Hematopoietic multipotent progenitor cell treated with erythropoietin and hydrocortisone succinate and interleukin-3 and kit ligand, for 17 days (in vitro differentiated cells): ENCODE measurements at places on chromosomes 4 and X.

GRCh38 chr4:107743532-107743931 lies 23.5 kb upstream of the PAPSS1 start:
- no peak for DNase-seq

- DNase-seq, result no peak
These were observed 71.2 kb downstream of the MSX1 start for GRCh38 chr4:4930677-4931076.

DNA sequence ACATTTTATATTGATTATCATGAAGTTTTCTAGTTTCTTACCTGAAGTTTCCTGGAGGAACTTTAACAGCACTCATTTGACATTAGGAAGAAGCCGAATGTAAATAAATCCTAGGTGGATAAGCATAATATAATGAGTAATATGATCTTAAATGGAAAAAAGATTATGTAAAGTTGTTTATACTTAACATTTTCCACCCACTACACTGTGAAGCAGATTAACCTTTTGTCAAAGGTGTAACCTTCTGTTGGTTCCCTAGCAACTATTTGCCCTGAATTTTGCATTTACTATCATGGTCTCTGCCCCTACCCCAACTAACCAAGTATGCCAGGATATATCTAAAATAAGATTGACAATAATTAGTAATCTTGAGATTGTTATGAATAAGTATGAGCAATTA lies at the start of gene UGT2A1:
UGT2A1 (minus strand) TSS at position 101 of the 400 bp plus-strand sequence. CDS start 5,603 bp downstream, outside the sequence.
- DNase-seq, result no peak

DNA sequence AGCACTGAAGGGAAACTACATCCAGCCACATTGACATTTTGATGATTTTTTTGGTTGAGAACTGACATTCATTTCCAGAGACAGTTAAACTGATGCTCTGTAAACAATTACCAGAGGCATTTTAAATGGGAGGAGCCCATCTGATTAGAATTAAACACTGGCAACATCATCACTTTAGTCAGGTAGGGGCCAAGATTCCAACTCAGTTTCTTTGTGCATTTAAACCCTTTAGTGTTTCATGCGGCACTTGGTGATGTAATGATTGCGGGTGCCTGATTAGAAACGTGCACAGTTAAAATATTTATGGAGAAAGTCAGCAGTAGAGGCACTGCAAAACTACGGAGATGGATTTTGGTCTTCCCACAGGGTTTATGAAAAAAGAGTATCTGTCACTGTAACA lies 16.1 kb downstream of the TNIP3 start:
- DNase-seq, result no peak

DNA sequence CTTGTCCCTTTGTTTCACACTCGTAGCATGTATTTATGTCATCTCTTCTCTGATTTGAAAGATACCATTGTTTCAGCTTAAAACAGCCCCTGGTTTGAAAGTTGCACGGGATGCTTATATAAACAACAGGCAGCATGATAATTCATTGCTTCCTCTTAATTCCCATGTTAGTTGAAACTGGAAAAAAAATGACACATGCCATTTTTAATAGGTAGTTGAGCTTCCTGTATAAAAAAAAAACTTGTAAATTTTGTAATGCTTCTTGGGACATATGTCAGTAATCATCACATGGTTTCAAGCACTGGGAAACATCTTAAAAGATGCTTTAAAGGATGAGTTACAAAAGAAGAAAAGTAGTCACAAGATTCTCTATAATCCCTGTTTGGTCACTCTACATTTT lies 243.0 kb downstream of the PALLD start:
- DNase-seq, result no peak

GRCh38 chr4:42396752-42397634 lies at the start of gene SHISA3:
SHISA3 (plus strand) TSS chr4:42397488; CDS start chr4:42398057, 569 bp downstream.
- no peak for DNase-seq

GRCh38 chrX:115491766-115492165 lies 69.2 kb upstream of the PLS3 start:
- no peak for DNase-seq

DNA sequence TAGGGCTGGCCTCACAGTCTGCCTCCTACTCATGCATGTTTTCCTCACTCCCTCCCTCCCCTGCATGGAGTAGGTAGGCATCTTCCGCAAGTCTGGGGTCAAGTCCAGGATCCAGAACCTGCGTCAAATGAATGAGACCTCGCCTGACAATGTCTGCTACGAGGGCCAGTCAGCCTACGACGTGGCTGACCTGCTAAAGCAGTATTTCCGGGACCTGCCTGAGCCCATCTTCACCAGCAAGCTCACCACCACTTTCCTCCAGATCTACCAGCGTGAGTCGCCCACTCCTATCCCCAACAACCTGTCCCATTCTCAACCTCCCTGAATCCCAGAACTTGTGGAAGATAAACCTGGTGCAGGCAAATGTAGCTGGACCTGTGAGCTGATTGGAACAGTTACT lies 73.4 kb downstream of the STARD8 start:
- DNase-seq, result no peak

DNA sequence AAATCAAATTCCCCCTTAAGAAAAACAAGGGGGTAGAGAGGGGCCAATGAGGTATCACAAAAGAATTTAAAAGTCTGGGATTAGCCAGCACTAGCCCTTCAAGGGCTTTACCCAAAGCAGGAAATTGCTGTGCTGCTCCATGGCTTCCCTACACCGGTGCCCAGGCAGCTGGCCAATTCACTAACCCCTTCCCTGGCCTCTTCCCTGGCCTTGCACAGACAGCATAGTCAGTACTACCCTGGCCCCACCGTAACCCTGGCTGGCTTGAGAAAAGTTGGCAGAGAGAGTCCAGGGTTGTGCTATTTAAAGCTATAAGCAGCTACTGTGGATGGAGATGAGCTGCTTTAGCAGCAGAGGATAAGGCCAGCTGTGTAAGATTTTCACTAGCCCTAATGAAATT lies 43.1 kb downstream of the ADAMTS3 start:
- DNase-seq, result no peak

GRCh38 chr4:74623041-74623440 lies 171.3 kb downstream of the BTC start:
- DNase-seq, result no peak

DNA sequence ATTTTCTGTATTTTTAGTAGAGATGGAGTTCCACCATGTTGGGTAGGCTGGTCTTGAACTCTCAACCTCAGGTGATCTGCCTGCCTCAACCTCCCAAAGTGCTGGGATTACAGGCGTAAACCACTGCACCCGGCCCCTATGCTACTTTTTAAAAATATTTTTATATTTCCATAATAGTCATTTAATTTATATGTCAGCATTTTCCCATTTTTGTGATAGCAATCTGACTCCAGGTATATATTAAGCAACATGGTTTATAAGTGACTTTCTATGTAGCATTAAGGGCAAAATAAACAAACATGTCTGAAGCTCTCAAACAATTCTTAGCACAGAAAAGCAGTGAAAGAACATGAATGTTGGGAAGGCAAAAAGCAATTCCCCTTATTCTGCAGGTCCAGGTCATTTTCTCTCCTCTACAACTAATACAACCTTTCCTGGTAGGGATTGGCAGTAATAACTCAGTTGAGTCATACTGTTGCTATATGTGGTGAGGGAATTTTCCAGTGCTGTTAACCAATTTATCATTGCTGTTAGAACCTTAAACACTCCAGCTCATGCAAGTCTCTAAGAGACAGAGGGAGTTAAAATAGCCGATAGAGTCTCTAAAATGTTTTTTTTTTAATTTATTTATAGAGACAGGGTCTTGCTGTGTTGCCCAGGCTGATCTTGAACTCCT lies 24.0 kb downstream of the SMIM14 start:
- DNase-seq, result no peak

DNA sequence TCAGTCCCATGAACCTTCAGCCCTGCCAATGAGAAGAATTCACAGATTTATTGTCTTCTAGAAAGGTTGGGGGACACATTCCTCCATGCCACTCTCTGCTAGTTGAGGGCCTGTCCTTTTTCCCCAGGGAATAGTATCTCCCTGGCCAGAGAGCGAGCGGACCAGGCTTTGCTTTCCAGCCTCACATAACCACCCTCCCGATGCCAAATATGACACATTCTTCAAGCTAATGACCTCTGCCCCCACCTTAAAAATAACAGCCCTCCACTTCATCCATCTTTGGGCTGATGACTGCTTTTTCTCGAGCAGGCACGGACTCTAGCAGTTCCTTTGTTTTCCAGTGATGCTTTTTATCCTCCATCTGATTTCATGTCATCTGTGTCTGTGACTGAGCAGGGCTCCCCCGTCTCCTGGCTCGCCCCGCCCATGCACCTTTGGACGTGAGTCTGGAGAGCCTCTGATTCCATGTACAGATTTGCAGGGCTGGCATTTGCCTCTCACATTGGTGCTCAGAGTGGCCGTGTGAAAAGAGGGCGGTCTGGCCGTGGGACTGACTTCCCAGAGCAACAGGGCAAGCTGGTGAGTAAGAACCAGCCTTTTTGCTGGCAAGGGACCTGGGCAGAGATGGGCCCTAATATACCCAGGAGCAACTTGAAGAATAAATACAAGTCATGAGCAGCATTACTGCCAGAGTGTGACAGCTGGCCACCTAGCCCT lies 279.8 kb downstream of the BCOR start:
- DNase-seq, result no peak

- no peak for DNase-seq
These were observed 323.6 kb downstream of the BCOR start for GRCh38 chrX:39773923-39774773.

DNA sequence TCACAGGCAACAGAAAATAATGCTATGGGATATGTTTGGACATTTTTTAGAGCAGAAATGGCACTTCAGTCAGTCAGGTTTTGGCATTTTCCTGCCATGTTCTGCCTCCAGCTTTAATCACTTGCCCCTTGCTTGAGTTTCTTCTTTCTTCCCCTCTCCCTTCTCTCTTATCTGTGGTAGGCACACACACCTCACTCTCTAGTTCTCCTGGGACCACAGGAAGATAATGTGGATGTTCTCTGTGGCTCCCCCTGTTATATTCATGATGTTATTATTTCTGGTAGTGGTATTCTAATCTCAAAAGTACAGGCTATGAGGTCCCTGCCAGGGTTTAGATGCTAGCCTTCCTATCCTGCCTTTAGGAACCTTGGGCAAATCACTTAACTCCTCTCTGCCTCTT lies 5.2 kb downstream of the HADH start:
- no peak for DNase-seq

- DNase-seq, result no peak
These were observed 52.7 kb downstream of the PSAPL1 start for GRCh38 chr4:7381890-7382633.
